ENCODE measurements at places on chromosomes 2 and 18. TPM values are rescaled to one million over a fixed set of nuclear protein-coding genes. Genes with fewer than 3 reads are reported as not detected.

DNA sequence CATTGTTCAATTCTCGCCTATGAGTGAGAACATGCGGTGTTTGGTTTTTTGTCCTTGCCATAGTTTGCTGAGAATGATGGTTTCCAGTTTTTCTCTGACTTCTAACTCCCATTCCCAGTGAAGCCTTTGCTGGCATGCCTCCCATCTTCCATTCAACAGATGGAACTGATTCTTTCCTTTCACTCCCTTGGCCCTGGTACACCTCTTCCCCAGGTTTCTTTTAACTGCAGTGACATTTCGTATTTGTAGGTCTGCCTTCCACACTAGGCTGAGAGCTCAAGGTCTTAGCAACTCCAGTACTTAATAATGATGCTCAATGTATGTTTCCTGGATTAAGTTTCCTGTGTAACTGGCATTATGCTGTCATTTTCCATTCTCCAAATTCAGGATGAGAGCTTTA lies 48.5 kb downstream of the GAREM1 start:
- H3K27me3 ChIP-seq = no peaks in the 10 kb centered on the region
- H3K27ac ChIP-seq = no peak overlapping the region
- no peaks in the 10 kb centered on the region for H3K4me1 ChIP-seq
- H3K4me3 ChIP-seq = no peak overlapping the region

DNA sequence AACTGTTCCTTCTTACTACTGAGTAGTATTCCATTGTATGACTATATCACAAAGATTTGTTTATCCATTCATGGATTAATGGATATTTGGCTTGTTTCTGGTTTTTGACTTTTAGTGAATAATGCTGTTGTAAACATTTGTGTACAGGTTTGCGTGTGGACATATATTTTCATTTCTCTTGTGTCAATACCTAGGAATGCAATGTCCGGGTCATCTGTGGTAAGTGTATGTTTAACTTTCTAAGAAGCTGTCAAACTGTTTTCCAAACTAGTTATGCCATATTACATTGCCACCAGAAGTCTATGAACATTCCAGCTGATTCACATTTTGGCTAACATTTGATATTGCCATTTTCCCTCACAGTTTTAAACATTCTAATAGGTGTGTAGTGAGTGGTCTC lies 29.1 kb upstream of the SLC16A14 start:
- no peaks in the 10 kb centered on the region for H3K36me3 ChIP-seq
- H3K4me1 ChIP-seq = no peaks in the 10 kb centered on the region
- H3K4me3 ChIP-seq = no peak overlapping the region
- no peak for DNase-seq

- H3K4me3 ChIP-seq = no peak overlapping the region
- no peak for DNase-seq
- H3K36me3 ChIP-seq = no peaks in the 10 kb centered on the region
- H3K27ac ChIP-seq = no peak overlapping the region
Observed at GRCh38 chr2:160909781-160910242, 250.4 kb upstream of the TANK start.

DNA sequence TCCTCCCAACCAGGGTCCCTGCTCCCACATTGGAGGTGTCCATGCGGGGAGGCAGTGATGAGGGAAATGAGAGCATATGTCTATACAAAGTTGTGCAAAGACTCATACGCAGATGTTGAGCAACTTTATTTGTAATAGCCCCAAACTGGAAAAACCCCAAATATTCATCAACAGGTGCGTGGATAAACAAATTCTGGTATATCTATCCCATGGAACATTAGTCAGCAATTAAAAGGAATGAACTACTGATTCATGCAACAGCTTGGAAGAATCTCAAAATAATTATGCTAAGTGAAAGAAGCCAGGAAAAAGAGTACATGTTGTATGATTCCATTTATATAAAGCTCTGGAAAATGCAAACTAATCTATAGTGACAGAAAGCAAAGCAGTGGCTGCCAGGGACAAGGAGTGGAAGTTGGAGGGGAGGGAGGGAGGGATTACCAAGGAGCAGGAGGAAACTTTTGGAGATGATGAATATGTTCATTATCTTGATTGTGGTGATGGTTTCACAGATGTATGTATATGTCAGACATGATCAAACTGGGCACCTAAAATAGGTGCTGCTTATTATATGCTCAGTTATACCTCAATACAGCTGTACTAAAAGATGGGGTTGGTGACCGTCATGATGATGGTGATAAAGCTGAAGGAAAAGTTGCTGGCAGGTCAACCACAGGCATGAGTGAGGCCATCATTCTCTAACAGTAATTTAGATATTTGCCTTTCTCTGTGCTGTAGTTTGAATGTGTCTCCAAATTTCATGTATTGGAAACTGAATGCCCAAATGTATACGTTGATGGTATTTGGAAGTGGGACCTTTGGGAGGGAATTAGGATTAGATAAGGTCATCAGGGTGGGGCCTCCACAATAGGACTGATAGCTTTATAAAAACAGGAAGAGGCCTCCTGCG lies 270.9 kb downstream of the CYP26B1 start:
- H3K36me3 ChIP-seq = no peaks in the 10 kb centered on the region
- no peaks in the 10 kb centered on the region for H3K4me1 ChIP-seq
- no peak overlapping the region for H3K4me3 ChIP-seq
- no peak overlapping the region for H3K27ac ChIP-seq

- H3K27ac ChIP-seq = peak overlapping the region; percentile 42
- no peak overlapping the region for H3K4me3 ChIP-seq
- H3K36me3 ChIP-seq = peaks cover 78% of the 10 kb centered on the region
- no peaks in the 10 kb centered on the region for H3K27me3 ChIP-seq
- DNase-seq = no peak
Observed at GRCh38 chr2:60899230-60899891, 18.0 kb downstream of the REL start.

GRCh38 chr2:83022631-83023210 lies 1436.4 kb downstream of the SUCLG1 start:
- H3K36me3 ChIP-seq = no peaks in the 10 kb centered on the region
- H3K4me3 ChIP-seq = no peak overlapping the region
- H3K4me1 ChIP-seq = no peaks in the 10 kb centered on the region
- DNase-seq = no peak
- no peak overlapping the region for H3K27ac ChIP-seq

DNA sequence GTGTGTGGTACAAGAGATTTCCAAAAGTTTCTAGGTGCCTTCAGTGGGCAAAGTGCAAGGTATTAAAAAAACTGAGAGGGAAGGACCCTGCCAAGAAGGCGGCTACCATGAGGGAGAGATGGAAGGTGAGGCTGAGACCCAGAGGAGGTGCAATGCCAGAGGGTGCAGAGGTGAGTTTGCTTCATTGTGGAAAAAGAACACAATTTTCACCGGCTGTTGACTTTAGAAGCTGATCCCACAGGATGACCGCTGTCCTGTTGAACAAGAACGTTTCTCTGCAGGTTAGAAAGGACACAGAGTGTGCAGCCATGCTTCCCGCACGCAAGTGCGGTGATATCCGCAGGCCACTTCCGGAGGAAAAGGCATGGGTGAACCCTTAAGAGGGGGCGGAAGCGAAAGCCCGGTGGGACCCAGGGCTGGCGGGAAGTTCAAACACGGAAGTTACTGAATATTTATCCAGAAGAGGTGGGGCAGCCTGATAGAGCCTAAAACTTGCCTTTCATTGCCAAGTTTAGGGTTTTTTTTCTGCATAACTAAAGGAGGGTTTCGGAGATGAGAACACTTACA lies 16.6 kb downstream of the SP110 start:
- H3K4me3 ChIP-seq = no peak overlapping the region
- no peaks in the 10 kb centered on the region for H3K4me1 ChIP-seq
- no peaks in the 10 kb centered on the region for H3K27me3 ChIP-seq
- H3K36me3 ChIP-seq = peaks cover 96% of the 10 kb centered on the region

DNA sequence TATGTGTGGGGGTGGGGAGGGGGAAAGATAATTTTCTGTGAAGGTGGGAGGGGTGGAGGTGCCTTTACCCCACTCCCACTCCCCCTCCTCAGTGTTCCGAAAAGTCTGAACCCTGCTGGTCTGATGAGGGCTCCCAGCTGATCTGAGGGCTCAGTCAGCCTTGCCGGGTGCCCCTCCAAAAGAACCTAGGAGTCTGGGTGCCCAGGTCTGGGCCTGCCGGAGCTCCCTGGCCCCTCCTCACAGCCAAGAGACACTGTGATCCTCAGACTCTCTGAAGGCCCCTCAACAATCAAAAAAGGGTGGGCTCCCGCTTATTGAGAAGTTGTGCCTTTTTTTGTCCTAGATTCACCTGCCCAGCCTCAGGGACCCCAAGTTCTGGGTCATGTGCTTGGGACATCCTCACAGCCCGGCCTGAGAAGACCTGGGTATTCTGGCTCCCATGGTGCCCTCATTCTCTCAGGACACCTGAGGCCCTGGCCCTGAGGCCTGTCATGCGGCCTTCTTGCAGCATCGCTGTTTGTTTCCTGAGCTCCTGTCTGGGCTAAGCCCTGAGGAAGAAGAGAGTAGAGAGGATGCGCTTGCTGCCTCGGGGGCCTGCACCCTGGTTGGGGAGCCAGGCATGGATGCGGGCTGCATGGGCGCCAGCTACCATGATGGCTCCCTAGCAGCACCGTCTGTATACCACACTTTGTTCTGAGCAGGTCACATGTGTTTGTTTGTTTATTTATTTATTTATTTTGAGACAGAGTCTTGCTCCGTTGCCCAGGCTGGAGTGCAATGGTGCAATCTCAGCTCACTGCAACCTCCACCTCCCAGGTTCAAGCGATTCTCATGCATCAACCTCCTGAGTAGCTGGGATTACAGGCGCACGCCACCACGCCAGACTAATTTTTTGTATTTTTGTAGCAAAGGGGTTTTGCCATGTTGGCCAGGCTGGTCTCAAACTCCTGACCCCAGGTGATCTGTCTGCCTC lies 44.0 kb downstream of the SDC1 start:
- no peaks in the 10 kb centered on the region for H3K4me1 ChIP-seq
- H3K36me3 ChIP-seq = no peaks in the 10 kb centered on the region
- DNase-seq = no peak
- no peaks in the 10 kb centered on the region for H3K27me3 ChIP-seq
- no peak overlapping the region for H3K27ac ChIP-seq

DNA sequence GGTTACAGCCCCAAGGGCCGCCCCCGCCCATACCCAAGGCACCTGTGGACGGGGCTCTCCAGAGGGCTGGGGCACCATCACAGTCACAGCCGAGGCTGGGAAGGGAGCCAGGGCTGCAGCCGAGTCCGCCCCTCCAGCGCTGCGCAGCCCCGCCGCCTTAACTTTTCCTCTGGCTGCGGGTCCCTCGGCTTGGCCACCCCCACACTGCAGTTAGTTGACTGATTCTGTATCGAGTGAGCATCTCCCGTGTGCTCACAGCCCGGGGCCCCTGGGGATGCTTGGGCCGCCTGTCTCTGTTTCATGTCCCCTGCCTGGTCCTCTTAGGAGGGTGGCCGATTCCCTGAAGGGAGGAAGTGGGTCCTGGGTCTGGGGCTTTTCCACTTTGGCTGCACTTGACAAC lies 33.7 kb downstream of the EMILIN2 start:
- H3K36me3 ChIP-seq = no peaks in the 10 kb centered on the region
- H3K4me1 ChIP-seq = peaks cover 21% of the 10 kb centered on the region
- H3K27me3 ChIP-seq = no peaks in the 10 kb centered on the region
- H3K4me3 ChIP-seq = no peak overlapping the region

DNA sequence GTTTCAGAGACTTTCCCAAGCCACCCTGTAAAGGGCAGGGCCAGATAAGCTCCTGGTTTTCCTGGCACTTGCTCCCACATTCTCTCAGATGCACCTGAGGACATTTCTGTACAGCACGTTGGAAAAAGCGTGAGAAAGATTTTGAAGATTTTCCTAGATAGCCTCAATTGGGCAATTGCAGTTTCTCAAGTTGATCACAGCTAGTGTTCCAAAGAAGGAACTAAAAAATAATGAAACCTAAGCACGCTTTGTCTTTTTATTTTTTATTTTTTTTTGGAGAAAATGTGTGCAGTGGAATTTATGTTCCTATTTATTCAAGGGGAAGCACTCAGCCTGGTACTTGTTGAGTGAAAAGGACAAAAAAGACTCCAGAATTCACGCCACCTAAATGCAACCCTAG lies 429.1 kb downstream of the RNF144A start:
- no peaks in the 10 kb centered on the region for H3K4me1 ChIP-seq
- no peak overlapping the region for H3K4me3 ChIP-seq
- H3K27me3 ChIP-seq = no peaks in the 10 kb centered on the region
- DNase-seq = no peak
- H3K36me3 ChIP-seq = no peaks in the 10 kb centered on the region

GRCh38 chr2:181464966-181465365 lies 7.8 kb downstream of the ITGA4 start:
- peak overlapping the region; percentile 81 for H3K27ac ChIP-seq
- H3K27me3 ChIP-seq = no peaks in the 10 kb centered on the region
- peak overlapping the region; percentile 52 for H3K4me3 ChIP-seq
- DNase-seq = no peak
- peaks cover 2% of the 10 kb centered on the region for H3K36me3 ChIP-seq
- peaks cover 33% of the 10 kb centered on the region for H3K4me1 ChIP-seq

- H3K27ac ChIP-seq = peak overlapping the region; percentile 87
- peaks cover 12% of the 10 kb centered on the region for H3K36me3 ChIP-seq
- H3K4me3 ChIP-seq = peak overlapping the region; percentile 98
- H3K27me3 ChIP-seq = no peaks in the 10 kb centered on the region
- H3K4me1 ChIP-seq = peaks cover 82% of the 10 kb centered on the region
Observed at GRCh38 chr2:69642709-69643601, 584 bp downstream of the AAK1 start.

CRYBA2 gene
- total RNA-seq = not detected

ABCG8 gene
- total RNA-seq = not detected

CYP27C1 gene
- total RNA-seq = not detected

GALNT13 gene
- not detected for total RNA-seq

ATP8B1 gene
- total RNA-seq = not detected

OR6B2 gene
- not detected for total RNA-seq

AGXT gene
- total RNA-seq = not detected

CCDC74A gene
- 0.49 TPM for total RNA-seq

EFR3B gene
- 0.10 TPM for total RNA-seq

Measured in CD4-positive, CD25-positive, alpha-beta regulatory T cell (primary cell).